ENCODE measurements at places on chromosomes 4 and X.

- DNase-seq = no peak
These were observed 158.8 kb upstream of the FAM47C start for GRCh38 chrX:36849407-36849806.

GRCh38 chrX:8783097-8783713 lies 18.0 kb downstream of the FAM9A start:
- peak; percentile 7 for DNase-seq

DNA sequence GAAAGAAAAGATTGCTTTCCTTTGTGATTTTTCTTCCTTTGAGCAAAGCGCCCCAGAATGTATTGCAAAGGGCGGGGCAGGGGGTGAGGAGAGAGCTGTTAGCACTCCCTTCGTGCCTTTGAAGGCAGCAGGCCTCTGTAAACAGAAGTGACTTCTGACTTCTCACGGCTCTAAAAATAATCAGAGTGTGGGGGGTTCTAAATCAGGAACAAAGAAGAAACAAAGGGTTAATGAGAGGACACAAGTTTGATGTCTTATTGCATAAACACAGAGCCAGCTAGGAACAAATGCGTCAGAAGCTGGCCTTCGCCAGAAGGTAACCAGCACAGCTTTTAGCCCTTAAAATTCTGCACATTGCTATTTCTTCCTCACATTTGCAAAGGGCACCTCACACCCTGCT lies 626.2 kb downstream of the MID1IP1 start:
- peak; percentile 0 for DNase-seq

- DNase-seq = no peak
These were observed 2.4 kb downstream of the OTUD4 start for GRCh38 chr4:145177906-145178538.

DNA sequence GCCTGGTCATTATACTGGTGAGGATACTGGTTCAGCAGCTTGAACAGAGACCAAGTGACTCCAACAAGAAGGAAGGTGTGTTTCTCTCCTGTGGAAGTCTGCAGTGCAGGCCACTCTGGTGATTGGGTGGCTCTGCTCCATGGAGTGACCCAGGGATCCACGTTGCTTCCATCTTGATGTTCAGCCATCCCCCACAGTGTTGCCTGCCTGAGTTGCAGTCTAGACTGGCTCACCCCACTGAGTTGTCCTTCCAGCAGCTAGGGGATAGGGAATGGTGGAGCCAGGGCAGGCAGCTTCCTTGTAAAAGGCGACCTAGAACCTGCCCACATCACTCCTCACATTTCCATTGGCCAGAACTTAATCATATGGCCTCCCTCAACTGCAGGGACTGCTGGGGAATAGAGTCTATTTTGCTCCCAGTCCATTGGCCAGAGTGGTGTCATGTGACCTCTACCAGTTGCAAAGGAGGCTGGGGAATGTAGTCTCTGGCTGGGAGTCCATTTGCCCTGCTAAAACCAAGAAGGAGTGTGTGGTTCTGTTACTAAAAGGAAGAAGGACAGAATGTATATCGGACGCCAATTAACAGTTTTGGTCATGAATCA lies 8.0 kb downstream of the MAN2B2 start:
- DNase-seq = no peak
